ENCODE measurements at places on chromosomes 6 and 20.
A peak's percentile ranks its signal among the peaks of the same experiment; 100 is the strongest.

DNA sequence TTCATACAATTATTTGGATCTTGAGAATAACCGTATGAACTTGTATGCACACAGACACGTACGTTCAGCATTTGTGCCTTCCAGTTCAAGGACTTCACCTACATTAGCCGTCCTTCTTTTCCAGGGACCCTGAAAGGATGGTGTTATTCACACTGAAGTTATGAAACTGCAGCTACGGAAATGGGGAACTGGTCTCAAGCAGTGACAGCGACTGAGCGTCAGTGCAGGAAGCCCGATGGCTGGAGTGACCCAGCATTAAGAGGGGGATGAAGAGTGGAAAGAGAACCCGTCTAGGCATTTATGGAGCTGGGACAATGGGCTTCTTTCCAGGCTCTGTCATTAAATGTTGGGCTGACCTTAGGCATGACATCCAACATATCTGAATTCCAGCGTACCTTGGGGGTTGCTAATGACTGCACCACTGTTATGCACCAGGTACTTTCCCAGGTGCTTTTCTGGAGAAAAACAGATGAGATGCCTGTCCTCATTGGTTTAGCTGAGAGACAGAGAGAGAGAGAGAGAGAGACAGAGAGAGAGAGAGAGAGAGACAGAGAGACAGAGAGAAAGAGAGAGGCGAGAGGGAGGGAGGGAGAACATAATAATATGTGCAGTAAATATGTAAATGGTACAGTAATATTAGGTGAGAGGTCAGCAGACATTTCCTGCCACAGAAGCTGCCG lies 204.7 kb upstream of the EXOC2 start:
- no peak for DNase-seq

DNA sequence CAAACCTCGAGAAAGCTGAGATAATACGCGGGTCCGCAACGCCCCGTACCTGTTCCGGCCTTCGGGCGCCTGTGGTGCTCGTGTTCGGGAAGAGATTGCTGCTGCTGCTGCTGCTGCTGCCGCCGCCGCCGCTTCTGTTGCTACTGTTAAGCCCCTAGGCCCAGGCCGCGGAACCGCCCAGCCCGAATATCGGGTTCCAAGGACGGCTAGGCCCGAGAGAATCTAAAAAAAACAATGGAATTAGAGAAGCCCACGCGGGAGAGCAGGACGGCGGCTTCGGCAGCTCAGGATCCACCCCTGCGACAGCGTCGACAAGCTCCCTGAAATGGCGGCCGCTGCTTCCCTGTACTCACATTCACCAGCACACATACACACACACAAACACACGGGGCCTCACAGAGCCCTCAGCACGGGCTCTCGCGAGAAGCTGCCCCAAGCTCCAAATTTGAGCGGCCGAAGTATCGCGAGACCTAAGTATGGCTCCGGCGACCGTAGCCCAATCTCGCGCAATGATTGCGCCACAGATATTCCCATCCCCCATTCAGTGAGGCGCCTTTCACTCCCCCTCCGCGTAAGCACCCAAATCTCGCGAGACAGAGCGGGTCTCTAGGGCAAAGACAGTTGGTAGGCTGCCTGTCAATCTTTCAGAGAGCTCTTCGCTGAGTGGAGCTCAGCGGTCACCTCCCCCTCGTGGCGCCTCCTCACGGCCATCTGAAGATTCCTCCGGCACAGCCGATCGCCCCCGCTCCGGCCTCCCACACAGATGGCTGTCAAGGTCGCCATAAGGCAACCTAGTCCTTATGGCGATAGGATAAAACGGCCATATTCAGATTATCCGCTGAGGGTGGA lies at the start of gene RBM39:
TSS of gene RBM39 (minus strand) at position 369 of the 849 bp plus-strand sequence. CDS start 1,386 bp downstream, outside the sequence.
- peak; percentile 100 for DNase-seq

GRCh38 chr20:58597249-58597891 lies 53.7 kb upstream of the STX16 start:
- no peak for DNase-seq

GRCh38 chr6:100880853-100881706 lies at the start of gene ASCC3:
TSS of gene ASCC3 (minus strand) at chr6:100881329. CDS start at chr6:100867997, 13,332 bp downstream.
- DNase-seq: peak; percentile 63

DNA sequence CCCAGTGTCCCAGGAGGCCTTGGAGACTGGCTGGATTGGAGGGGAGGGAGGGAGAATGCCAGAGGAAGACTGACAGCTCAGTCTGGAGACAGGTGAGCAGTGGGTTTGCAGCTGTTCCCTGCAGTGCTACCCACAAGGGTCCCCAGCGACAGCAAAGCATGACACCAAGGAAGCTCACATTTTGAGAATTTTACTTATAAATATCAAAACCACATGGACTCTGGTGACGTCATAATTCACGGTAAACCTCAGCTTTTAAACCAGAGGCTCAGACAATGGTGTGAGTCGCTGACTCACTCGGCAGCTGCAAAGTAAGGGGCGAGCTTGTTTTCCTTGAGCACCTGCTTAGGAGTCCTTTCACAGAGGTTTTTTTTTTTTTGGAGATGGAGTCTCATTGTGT lies 65.2 kb downstream of the THBS2 start:
- no peak for DNase-seq

DNA sequence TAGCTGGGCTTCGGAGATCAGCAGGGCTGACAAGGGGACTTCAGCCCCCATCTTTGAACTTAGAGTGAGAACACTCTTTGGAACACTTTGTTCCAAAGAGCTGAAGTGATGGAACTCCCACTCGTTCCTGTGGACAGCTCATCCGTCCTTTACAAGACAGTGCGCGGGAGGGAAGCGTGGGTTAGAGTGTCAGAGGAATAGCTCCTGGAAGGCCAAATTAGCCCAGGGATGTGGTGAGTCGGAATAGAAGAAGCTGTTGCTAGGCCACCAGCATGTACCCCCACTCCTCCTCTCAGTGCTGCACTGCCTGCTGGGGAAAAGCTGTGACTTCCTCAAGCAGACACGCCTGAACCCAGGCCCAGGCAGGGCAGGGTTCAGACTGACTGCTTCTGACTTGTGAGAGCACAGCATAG lies 1.7 kb downstream of the SDCBP2 start:
- DNase-seq: no peak

- DNase-seq: no peak
Measured at GRCh38 chr6:52500238-52501129, 76.4 kb downstream of the TRAM2 start.

GRCh38 chr6:22240025-22240424 lies 56.8 kb downstream of the PRL start:
- no peak for DNase-seq

DNA sequence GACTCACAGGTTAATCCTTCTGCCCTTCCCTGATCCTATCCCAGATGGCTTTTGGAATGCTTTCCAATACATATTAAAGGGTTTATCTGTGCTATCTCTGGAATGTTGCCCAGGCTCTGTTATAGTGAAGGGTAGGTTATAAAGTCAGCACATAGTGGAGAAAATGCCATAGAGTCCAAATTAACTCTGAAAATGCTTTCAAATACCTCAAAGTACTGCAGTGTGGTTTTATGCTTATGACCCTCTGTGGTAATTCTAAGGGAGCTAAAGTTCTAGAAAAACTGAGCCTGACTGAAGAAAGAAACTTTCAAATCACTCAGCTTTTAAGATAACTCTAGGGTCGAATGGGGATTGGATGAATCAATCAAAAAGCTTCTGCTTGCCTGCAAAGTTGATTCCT lies 159.8 kb downstream of the PLCB1 start:
- DNase-seq: no peak

GRCh38 chr6:170080828-170081371 lies 210.0 kb downstream of the DLL1 start:
- no peak for DNase-seq

DNA sequence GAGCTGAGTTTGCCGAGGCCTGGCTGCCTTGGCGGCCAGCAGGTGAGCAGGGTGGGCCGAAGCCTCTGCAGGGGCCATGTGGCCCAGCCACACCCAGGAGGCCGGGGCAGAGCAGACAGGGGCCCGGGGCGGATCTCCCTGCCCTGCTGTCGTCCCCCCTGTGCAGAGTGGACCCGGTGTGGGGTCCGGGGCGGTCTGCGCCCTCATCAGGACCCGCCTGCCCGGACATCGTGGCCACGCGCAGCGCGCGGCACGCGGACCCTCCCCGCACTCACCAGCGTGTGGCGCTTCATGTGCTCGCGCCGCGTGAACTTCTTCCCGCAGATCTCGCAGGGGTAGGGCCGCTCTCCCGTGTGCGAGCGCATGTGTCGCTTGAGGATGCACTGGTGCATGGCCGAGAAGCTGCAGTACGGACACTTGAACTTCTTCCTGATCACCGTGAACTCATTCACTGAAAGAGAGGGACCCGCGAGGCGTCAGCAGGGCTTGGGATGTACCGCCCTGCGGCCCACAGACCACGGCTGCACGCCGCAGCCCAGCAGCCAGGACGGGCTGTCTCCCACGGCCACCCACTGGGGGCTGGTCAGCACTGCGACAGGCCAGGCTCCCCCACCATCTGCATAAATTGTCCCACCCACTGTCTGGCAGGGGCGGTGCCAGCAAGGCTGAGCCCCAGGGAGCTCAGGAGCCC lies 13.0 kb downstream of the SLC2A4RG start:
- DNase-seq: no peak

DNA sequence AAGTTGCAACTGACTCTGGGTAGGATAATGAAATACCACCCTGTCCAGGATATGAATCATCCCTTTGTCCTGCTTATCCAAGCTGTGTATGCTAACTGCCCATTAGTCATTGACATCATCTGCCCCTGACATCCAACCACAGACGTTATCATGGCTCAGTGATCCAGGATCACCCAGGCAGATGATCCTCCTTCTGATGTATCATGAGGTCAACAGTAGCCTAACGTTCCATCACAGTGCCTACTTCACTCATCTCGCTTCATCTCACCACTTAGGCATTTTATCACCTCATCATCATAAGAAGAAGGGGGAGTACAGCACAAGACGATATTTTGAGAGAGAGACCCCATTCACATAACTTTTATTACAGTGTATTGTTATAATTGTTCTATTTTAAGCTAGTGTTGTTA lies 13.4 kb upstream of the BTN3A2 start:
- no peak for DNase-seq
